ENCODE measurements at places on chromosomes 5 and 9.

- DNase-seq: no peak
These were observed 11.4 kb upstream of the ZDHHC12 start for GRCh38 chr9:128735373-128735772.

GRCh38 chr5:36875051-36875789, 1.3 kb upstream of the NIPBL start:
- DNase-seq: peak; percentile 24

- no peak for DNase-seq
These were observed 472.1 kb upstream of the TNC start for GRCh38 chr9:115590011-115590410.

DNA sequence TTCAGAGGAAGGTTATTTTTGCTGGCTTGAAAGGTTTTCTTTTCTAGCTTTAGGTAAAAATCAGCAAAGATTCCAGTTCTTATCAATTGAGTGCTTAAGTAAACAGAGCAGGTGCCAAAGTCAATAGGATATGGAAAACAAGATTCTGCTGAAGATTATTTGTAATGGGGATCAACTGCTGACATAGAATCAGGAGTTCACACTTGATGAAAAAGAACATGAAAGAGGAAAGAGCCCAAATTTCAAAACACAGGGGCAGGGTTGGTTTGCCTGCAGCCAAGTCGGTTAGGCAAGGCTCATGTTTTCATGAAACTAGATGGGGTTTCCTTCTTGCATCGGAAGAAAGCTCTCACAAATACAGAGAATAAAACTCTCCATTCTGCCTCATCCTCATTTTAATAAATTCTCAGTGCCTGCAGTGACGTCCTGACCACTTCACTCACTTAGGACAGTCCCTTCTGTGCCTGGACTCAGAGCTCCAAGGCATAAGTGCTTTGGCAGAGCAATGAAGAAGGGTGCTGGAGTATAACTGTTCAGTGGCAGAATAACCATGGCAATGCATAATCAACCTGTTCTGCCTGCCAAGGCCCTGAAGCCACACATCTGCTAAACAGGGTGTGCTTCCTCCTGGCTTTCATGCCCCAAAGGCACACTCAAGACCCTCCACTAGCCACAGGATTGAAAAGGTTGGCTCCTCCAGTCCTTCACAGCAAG, 179.6 kb downstream of the GNAQ start:
- peak; percentile 60 for DNase-seq

DNA sequence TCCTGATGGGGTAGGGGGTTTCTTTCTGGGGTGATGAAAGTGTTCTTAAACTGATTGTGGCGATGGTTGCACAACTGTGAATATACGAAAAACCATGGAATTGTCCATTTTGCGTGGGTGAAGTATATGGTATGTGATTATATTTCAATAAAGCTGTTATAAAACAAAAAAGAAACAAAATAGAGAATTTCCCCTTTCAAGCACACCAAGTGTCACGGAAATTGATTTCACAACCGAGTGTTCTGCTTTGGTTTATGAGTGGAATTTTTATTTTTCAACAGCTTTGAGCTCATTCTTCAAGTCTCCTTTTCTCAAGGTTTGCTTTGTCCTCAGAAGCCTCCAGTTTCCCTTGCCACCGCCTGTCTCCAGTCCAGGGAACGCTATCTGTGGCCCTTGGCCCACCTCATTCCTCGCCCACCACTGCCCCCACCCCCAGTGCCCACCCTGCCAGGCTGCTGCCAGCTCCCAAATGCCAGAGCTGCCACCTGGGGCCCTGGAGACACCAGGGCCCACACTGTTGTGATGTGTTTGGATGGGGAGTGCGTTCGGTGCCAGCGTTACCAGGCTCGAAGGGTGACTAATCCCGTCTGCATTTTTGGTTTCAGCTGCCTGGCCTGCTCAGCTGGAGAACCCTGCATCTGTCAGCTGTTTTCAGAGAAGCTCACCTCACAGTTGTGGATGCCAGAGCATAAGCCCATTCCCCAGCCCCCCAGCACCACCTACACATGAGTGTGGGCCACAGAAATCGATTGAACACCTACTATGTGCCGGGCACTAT, 30.4 kb downstream of the DUSP1 start:
- no peak for DNase-seq

DNA sequence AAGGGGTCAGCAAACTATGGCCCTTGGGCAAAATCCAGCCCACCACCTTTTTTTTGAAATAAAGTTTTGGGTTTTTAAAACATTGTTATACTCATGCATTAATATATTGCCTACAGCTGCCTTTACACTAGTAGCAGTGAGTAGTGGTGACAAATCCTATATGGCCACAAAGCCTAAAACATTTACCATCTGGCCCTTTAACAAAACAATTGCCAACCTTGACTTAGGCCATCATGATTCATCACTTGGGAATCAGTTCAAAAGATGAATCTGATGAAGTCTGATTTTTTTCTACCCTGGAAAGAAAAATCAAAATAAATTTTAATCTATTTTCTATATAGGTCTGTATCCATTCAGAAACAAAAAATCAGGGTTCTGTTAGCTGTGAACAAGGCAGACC, 484.9 kb downstream of the BNC2 start:
- DNase-seq: no peak

DNA sequence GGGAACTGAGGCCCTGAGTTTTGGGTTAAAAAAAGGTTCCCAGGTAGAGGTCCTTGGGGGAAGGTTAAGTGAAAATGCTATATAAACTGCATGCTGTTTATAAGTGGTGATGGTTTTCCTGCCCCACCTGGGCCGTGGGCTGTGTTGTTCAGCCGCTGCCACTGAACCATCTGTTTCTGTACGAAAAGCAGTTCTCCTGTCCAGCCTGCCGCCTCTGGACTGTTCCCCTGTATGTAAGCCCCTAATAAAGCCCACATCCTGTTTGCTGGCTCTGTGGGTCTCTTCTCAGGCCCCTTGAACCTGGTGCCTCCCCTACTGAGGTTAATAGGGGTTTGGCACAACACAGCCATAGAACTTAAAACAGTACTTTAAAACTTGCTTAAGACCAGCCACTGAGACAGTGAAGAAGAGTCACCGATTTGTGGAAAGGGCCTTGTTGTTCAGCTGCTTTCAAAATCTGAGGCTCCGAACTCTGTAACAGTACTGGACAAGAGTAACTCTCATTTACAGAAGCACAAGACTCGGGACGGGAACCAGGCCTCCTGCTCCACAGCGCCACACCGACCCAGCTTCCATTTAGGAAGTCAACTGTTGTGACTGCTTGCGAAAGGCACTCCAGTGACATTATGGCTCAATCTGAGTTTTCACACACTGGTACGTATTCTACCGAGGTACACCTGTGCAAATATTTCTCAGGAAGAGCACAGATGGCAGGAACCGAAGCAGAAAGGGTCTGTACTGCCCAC, 192.5 kb downstream of the CDK5RAP2 start:
- peak; percentile 64 for DNase-seq

DNA sequence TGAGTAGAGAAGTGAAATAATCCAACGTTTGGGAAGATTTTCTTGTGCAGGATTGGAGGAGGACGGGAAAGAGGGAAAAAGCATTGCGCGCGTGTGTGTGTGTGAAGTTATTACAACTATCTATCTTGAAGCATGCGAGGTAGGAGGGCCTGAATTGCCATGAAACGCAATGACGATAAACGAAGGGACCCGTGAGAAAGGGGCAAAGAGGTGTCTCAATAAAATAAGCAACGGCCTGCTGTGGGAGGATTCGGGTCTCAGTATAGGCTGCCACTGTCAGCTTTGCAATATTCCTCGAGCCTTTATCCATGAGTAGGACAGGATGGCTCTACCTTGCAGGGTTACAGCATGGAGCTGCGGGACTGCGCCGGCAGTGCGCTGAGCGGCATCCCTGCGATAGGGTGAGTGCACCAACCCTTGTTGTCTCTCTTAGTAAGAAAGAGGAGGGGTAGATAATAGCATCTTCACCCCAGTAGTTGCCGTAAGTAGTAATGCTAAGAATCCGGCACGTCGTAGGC, 631 bp upstream of the RCL1 start:
- DNase-seq: peak; percentile 52

DNA sequence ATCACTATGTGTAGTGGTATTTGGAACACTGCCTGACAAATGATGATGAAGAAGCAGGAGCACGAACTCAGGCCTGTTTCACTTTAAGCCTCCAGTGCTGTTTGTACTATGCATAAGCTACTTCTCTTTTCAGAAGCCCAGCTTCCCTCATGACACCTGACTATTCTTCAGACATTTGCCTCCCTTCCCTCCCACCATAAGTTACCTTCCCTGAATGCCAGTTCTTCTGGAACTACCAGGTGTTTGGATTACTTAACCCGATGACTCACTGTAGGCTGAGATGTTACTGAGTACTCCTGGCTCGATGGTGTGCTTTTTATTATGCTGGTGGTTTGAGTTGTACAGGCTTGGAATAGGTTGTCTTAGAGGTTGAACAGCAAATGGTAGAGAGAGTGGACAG, 180.0 kb downstream of the SPATA31D1 start:
- no peak for DNase-seq

GRCh38 chr9:33445389-33446239, 1.8 kb downstream of the AQP3 start:
- no peak for DNase-seq

DNA sequence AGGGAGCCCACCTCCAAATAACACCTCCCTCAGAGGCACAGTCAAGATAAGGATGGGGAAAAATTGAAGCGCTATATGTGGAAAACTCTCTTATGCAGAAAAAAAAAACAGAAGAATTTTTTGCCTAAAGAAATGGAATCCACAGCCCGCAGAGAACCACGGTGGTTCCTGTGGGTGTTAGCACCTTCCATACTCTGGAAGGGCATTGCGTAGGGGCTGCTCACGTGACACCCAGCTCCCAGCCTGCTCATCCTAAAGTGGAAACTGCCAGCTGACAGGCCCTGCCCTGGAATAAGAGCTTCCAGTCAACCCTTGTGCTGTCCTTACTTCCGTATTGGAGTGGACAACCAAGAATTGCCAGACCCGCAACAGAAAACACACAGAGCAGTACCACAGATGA, 142.5 kb downstream of the FSTL4 start:
- DNase-seq: no peak

DNA sequence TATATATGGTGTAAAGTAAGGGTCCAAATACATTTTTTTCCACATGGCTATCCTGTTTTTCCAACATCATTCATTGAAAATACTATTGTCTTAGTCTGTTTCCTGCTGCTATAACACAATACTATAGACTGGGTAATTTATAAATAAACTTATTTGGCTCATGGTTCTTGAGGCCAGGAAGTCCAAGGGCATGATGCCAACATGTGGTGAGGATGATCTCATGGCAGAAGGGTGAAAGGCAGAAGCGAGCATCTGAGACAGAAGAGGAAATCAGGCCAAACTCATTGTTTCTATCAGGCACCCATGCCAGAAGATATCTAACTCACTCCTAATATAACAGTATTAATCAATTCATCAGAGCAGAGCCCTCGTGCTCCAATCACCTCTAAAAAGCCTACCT, 42.6 kb downstream of the ANKRD55 start:
- no peak for DNase-seq

GRCh38 chr5:134511796-134512660, 13.4 kb upstream of the JADE2 start:
- DNase-seq: no peak

GRCh38 chr5:135430135-135430437, 17.1 kb downstream of the DCANP1 start:
- no peak for DNase-seq

GRCh38 chr5:81022688-81023084, 62.5 kb downstream of the RASGRF2 start:
- DNase-seq: no peak

All from DMS79 (cell line).